ENCODE measurements at places on chromosomes 11 and 22.

- no peak for DNase-seq
Observed at GRCh38 chr11:116871248-116871647, 33.8 kb upstream of the APOA1 start.

GRCh38 chr11:47264521-47264920 lies 5.4 kb upstream of the MADD start:
- no peak for DNase-seq

GRCh38 chr22:32854351-32854804 lies 52.9 kb downstream of the TIMP3 start:
- DNase-seq, result no peak

GRCh38 chr11:66334605-66335442 lies 1.4 kb downstream of the RIN1 start:
- DNase-seq, result no peak

- DNase-seq, result no peak
Observed at GRCh38 chr11:11313902-11314692, 39.0 kb downstream of the CSNK2A3 start.

- DNase-seq, result no peak
Observed at GRCh38 chr11:67470337-67471002, 1.4 kb upstream of the TMEM134 start.

DNA sequence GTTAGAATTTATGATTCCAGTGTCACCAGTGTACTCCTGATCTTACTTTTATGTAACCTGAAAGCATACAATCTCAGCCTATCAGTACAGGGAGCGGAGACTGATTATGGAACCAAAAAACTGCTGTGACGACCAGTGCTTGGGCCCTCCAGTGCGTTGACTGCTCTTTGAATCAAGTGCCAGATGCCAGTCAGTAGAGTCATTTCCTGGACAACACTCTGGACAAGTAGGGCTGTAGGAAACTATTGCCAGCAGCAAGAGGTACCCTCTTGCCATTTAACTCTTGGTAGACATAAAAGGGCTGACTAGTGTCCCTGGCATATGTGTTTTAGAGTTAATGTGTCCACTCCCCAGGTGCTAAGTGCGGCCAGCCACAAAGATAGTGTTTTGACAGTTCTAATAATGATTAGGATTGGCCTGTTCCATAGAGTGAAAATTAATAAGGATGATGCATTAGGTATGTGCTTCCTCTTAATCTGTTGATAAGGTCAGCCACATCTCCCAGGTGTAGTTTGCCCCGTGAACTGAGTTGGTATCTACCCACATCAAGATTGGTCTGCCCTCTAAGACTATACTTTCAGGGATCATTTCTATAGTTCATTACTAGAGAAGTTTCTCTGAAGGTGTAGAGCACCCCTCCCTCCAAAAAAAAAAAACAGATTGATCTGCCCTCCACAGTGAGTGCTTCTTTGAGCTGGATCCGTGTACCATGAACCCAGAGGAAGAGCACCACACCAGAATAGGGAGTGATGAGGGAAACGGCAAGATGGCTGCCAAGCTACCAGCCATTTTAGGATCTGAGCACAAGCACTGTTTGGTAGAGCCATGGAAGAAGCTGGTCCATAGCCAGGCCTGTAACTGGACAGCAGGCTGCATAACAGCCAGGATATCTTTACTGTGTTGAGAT lies 20.7 kb upstream of the AIFM3 start:
- DNase-seq, result no peak

GRCh38 chr22:47576908-47577307 lies 814.5 kb downstream of the TBC1D22A start:
- DNase-seq, result no peak

DNA sequence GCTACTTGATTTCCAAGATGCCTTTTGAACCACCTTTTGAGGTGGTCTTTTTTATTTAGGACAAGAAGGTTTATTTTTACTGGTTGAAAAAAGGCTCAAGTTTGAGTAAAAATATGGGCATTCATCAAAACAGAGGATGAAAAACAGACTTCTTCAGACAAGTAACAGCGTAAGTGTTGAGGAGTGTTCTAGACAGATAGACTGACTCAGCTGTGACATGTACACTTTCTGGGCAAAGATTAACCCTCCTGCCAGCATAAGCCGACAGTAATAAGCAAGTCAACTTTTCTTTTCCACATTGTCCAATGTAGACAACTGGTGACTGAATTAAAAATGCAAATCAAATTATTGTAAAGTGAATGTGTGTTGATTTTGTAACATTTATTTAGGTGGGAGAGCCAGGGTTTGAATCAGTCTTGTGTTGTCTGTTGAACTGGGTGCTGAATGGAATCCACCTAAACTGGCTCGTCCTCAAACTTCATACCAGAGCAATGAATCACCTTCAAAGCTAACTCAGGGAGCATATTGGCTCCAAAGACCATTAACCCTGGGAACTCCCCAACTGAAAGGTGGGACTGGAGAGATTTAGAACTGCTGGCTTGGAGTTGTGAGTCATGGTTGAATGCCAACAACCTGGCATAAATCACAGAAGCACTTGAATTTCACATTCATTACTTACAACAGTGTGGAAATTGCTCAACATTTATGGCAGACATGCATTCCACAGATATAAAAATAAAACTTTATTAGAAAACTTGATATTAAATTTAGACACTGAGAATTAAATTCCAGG lies 377.0 kb downstream of the ETS1 start:
- DNase-seq, result no peak

- no peak for DNase-seq
Observed at GRCh38 chr11:67345920-67346819, 7.2 kb downstream of the POLD4 start.

- no peak for DNase-seq
Observed at GRCh38 chr11:43788421-43788820, 92.2 kb upstream of the ALKBH3 start.

DNA sequence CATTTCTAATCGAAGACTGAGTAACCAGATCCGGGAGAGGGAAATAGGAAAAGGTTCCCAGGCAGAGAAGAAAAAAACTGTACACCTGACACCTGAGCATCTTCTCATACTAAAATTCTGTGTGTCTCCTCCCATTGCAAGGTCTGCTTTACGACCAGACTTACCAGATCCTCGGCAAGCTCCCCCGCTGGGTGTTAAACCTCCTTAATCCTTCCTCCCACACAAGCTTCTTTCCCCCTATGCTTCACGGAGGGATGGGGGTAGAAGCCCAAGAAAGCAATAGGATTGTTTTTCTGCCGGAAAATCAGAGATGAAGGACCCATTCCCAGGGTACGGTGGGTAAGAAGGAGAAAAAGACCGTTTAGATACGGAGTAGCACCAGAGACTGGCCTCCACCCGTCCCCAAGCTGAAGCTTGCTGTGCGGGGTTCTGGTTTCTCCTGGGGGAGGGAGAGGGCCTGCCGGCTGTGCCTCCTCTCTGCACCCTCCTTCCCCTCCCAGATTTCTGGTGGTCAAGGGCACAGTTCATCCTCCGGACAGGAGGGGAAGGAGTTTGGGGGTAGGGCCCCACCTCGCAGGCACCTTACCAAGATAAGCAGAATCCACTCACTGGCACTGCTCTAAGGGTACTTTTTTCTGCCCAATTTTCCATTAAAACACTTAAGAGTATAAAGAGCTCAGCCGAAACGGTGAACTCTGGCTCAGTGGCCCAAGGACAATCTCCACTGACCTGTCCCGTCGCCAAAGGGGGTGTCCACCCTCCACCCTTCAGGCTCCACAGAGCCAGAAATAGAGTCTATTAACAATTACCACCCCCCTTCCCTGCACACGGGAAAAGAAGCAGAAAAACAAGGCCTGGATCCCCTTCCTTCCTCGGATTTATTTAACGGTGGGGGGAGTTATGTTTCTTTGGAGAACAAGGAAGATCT lies 1.2 kb downstream of the TOB2 start:
- no peak for DNase-seq

DNA sequence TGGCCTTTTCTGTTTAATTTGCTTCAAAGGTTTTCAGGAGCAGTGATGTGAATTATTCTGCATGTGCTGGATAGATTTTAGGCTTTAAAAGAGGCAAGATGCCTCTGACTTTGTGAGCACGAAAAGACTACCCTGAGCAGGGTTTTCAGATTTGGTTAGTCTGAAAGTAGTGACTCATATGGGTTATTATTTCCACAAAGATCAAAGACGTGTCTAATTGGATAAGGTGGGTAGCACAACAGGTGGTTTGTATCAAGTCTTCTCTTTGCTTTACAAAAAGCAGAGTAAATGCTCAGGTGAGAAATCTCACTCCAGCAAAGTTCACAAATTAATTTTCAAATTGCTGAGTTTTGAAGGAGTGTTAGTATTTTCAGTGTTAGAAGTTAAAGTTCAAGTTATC lies 37.6 kb upstream of the DBX1 start:
- DNase-seq, result no peak

GRCh38 chr11:19259487-19260345 lies 19.0 kb upstream of the E2F8 start:
- DNase-seq, result no peak

- no peak for DNase-seq
Observed at GRCh38 chr11:32215157-32215556, 124.3 kb downstream of the RCN1 start.

- no peak for DNase-seq
Observed at GRCh38 chr11:47532597-47533213, 20.2 kb downstream of the CELF1 start.

DNA sequence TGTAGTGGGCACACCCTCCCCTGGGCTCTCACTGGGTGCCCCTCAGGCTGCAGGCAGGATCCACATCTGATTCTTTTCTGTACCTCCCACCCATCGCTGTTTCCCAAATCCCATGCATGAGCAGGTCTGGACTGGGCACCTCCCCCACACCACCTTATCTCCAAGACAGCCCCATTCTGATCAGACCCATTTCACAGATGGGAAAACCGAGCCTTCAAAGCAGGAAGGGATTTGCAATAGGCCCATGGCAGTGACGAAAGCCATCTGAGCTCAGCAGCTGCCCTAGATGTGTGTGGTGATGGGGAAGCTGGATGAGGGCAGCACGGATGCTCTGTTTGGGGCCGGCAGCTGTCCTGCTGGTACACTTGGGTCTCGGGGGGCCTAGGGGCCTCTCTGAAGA lies 41.4 kb downstream of the WNT7B start:
- DNase-seq, result no peak

DNA sequence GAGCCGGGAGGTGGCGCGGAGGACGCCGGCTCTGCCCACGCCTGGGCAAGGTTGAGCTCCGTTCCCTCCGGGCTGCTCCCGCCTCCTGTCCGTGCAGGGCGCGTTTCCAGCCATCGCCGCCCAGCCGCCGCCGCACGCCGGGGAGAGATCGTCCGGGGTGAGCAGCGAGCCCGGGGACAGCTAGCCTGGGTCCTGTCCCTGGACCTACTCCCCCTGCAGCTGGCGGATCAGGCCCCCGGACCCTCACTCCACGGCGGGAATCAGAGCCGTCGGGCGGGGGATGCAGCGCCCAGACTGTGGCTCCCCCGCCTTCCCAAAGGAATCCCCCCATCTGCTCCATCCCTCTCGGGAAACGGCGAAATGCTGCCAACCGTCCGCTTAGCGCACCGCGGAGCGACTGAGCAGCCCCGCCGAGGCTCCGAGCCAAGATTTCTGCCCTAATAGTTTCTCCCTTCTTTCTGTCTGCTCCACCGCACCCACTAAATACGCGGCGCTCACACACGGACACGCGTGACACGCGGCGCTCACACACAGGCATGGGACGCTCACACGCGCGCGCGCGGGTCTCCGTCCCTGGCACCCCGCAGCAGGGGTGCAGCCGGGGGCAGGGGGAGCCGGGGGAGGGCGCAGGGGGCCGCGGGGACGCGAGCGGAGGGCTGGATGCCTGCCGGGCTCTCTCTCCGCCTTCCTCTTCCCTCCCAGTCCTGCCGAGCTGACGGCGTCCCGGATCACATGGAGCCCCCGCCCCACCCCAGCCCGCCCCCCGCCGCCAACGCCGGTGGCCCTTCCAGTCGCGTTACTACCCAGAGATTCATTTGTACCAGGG lies at the start of gene KCNJ5:
KCNJ5 (plus strand) TSS at position 814 of the 826 bp plus-strand sequence. CDS start 19,918 bp downstream, outside the sequence.
- no peak for DNase-seq
